Globus pallidus (tissue), 1 donor: ENCODE measurements at places on chromosomes 11 and 22.

- no peak for DNase-seq
Measured at GRCh38 chr22:50683086-50683993, 10.7 kb downstream of the SHANK3 start.

- no peak for DNase-seq
Measured at GRCh38 chr11:77728203-77728786, 90.7 kb upstream of the CLNS1A start.

DNA sequence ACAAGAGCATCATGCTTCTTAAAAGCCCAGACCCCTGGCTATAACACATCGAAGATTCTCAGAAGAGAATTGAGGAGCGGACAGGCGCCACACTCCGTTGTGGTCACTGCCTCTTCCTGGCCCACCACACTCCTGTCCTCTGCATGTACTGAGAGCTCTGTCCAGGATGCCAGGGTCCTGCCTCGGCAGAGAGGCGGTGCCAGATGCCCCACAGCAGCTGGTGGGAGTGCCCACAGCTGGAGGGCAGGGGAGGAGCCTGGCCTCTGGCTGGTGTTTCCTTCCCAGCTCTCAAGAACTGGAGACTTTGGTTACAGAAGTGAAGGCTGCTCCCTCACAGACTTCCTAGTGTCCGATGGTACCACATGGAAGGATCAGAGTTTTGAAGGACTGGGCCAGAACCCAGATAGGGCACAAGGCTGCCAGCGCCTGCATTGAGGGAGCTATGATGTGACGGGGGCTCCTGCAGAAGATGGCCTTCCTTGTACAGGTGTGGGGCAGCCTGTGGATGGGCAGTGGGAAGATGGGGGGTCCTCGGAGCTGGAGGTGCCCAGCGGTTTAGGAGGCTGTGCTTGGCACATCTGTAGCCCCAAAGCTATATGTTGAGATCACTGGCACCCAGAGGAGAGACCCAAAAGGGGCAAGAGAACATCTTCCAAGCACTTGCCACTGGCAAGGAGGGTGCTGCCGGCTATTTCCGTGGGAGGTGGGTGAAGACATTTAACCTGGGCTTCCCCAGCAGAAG lies 19.4 kb downstream of the RSPH14 start:
- peak; percentile 75 for DNase-seq

DNA sequence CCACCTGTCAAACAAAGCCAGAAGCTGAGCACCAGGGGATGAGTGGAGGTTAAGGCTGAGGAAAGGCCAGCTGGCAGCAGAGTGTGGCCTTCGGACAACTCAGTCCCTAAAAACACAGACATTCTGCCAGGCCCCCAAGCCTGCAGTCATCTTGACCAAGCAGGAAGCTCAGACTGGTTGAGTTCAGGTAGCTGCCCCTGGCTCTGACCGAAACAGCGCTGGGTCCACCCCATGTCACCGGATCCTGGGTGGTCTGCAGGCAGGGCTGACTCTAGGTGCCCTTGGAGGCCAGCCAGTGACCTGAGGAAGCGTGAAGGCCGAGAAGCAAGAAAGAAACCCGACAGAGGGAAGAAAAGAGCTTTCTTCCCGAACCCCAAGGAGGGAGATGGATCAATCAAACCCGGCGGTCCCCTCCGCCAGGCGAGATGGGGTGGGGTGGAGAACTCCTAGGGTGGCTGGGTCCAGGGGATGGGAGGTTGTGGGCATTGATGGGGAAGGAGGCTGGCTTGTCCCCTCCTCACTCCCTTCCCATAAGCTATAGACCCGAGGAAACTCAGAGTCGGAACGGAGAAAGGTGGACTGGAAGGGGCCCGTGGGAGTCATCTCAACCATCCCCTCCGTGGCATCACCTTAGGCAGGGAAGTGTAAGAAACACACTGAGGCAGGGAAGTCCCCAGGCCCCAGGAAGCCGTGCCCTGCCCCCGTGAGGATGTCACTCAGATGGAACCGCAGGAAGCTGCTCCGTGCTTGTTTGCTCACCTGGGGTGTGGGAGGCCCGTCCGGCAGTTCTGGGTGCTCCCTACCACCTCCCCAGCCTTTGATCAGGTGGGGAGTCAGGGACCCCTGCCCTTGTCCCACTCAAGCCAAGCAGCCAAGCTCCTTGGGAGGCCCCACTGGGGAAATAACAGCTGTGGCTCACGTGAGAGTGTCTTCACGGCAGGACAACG lies 11.7 kb downstream of the CXCR5 start:
- no peak for DNase-seq

GRCh38 chr11:69683764-69684333 lies 8.7 kb upstream of the LTO1 start:
- no peak for DNase-seq

DNA sequence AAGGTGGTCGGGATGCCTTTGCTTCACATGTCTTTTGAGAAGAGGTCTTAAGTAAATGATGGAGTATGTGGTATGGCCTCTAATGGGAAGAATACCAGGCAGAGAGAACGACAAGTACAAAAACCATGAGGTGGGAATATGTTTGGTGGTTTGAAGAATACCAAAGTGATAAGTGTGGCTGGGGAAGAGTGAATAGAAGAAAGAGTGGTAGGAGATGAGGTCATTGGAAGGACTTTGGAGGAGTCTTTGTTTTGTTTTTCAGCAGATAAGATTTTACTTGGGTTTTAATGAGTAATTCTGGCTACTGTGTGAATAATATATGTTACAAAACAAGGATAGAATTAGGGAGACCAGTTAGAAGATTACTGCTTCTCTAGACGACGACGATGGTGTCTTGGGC lies 515.4 kb downstream of the RAB38 start:
- no peak for DNase-seq

GRCh38 chr11:78796956-78797355 lies 222.3 kb upstream of the NARS2 start:
- no peak for DNase-seq
